ENCODE measurements at places on chromosomes 4 and X.

- no peak for DNase-seq
Measured at GRCh38 chr4:120869613-120870278, 52.8 kb downstream of the PRDM5 start.

- DNase-seq: peak; percentile 17
Measured at GRCh38 chr4:139454111-139455045, at the start of gene RAB33B. Gene RAB33B, plus strand, starts transcription at chr4:139454121. Its CDS starts 75 bp downstream, at chr4:139454196.

DNA sequence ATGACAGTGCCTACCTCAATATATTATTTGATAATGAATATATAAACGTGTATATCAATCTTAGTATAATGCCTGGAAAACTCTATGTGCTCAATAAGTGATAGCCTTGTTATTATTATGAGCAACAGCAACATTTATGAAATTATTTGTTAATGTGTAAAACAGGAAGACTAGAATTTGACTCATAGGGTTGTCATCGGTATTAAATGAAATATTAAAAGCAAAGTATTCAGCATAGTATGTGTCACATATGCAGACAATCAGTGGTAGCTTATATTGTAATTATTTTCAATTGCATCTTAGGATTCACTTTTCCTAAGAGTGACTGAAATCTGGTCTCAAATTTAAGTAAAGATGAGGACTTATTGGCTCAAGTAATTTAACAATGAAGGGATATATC lies 24.6 kb downstream of the SPANXD start:
- peak; percentile 56 for DNase-seq

DNA sequence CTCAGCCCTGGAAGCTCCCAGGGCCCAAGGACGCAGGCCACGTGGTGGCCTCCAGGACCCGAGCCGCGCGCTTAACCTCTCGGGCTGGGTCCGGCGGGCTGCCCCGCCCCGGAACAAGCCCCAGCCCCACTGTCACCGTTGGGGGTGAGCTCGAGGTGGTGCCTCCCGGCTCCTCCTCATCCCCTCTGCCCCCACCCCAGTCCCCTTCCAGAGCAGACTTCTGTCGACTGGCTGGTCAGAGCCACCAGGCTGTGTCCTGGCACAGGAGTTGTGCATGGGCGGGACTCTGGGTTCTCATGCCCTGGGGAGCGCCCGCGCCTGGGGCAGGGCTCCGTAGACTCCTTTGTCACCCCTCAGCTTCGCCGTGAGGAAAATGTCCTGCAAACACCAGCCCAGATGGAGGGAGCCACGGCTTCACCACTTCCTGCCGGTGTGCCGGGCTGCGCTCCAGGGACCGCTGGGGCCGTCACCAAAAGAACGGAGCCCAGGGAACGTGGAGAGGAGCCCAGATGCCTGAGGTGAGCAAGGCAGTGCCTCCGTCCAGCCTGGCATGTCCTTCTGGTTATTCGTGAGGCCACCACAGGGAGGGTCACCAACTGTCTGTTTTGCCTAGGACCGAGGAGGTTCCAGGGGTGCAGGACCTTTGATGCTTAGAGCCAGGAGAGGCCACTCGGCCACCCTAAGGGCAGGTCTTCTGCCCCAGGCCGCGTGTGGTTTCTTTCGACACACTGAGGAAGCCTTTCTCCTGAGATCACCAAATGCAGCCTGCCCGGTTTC lies 7.1 kb upstream of the RGS12 start:
- DNase-seq: peak; percentile 72

DNA sequence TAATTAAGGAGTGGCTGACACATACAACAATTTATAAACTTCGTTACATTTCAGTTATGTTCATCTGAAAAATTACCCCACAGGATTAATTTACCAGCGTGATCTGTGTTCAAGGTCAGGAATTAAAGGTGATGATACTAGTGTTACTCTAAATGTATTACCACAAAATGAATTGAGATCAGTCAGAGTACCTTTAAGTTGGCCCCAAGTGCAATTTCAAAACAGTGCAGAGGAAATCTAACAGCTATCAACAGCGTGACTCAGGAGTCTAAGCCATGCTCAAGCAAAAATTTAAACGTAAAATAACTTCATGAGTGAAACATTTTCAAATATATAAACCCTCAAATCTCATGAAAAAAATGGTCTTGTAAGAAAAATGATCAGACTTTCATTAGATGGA lies 18.7 kb downstream of the ANTXR2 start:
- no peak for DNase-seq

DNA sequence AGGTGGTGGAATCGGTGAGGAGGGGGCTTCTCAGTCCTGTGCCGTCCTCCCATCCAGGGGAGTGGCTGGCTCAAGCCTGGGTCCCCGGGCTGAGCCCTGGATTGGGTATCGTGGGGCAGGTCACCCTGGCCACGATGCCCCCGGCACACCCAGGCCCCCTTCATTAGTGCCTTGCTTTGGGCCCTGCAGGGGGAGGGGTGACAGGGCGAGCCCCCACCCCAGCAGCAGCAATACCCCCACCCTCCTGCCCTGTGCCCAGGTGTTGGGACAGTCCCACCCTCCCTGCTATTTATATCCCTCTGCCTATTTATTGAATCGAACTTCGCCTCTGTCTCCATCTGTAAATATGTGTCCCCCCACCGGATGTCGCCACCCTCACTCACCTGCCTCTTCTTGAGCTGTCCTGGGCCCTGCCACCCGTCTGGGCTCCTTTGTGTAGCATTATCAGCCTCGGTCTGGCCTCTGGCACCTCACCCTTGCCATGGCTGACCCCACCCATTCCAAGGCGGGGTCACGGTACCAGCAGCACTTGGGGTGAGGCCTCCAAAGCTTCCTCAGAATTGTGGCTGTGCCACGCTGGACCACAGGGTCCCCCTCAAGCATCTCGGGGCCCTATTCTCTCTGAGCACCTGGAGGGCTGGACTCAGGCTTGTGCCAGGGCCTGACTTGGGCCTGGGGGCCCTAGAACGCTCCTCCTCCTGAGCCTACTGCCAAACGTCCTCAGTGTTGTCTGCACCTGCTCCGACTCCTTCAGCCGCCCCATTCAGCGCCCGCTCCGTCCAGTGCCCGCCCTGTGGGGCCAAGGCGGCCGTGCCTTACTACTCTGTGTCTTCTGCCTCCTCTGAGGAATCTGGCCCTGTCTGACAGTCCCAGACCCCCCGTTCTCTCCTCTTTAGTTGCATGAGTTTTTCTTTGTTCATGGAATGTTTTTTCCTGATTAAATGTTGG lies 6.1 kb downstream of the LAGE3 start:
- no peak for DNase-seq

DNA sequence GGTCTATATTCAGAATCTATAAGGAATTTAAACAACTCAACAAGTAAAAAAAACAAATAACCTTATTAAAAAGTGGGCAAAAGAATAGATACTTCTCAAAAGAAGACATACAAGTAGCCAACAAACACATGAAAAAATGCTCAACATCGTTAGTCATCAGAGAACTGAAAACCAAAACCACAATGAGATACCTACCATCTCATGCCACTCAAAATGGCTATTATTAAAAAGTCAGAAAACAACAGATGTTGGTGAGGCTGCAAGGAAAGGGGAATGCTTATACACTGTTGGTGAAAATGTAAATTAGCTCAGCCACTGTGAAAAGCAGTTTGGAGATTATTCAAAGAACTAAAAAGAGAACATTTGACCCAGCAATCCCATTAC lies 201.6 kb downstream of the QDPR start:
- DNase-seq: peak; percentile 39

- DNase-seq: no peak
Measured at GRCh38 chrX:88244066-88244465, 503.0 kb upstream of the CPXCR1 start.

GRCh38 chr4:137980641-137981040 lies 261.5 kb downstream of the SLC7A11 start:
- no peak for DNase-seq

DNA sequence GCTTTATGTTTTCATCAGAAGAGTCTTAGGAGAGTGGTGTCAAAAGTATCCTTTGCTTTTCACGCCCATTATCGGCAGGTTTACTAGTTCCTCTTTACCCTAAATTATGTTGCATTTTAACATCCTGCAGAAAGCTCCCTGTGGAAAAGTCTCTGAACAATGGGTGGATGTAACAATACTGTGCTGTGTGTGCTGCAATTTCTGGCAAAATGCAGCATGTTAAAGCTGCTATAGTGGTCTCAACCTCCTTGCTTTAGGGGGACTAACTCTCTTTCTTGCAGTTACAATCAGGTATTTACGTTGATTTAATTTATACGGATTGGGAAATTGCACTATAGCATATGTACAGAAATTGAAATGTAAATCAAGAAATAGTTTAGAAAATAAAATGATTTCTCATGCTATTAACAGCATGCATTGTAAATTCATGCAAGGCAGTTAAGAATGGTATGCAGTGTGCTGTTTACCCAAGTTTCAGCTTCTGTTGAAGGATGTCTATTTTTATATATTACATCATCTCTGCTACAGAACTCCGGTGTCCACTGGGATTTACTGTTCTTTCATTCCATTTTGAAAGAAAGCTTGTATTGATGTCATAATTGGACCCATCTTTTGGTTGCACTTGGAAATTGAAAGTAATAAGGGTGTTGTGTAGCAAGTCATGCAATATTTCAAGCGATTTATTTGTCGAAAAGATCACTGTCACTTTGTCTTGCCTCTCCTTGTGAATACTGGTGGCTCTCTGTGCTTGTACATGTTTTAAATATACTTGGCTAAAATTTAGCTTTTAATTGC lies 145.7 kb downstream of the RAPGEF2 start:
- no peak for DNase-seq

- no peak for DNase-seq
Measured at GRCh38 chr4:8725845-8726244, 133.3 kb downstream of the CPZ start.

DNA sequence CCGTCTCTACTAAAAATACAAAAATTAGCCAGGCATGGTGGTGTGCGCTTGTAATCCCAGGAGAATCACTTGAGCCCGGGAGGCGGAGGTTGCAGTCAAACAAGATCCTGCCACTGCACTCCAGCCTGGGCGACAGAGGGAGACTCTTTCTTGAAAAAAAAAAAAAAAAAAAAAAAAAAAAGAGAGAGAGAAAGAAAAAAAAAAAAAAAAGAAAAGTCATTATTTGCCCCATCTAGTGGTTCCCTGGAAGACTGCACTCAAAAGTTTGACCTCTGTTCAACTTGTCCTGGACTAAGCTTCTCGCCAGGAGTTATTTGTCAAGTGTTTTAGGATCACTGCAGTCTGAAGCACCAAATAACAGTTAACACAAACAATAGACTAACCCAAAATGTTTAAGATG lies 45.3 kb upstream of the KCTD8 start:
- DNase-seq: peak; percentile 29

DNA sequence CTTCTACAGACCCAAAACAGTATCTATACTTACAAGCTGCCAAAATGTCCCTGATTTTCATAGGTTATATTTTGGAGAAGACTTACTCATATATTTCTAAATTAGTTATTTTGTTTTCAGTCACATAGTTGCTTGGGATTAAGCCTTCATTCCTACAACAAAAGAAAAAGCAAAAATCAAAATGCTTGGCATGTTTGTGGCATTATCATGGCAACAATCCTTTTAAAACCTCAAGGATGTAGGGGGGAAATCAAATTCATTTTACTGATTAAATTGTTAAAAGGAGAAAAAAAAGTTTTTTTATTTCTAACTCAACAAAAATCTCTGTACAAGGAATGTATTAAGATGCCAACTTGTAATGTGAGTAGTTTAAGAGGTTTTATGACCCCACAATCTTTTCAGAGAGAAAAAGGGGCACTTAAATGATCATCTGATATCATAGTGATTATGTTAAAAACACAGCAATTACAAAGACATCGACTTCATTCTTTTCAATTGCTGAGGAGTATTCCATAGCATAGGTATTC lies 23.5 kb downstream of the TXK start:
- no peak for DNase-seq

DNA sequence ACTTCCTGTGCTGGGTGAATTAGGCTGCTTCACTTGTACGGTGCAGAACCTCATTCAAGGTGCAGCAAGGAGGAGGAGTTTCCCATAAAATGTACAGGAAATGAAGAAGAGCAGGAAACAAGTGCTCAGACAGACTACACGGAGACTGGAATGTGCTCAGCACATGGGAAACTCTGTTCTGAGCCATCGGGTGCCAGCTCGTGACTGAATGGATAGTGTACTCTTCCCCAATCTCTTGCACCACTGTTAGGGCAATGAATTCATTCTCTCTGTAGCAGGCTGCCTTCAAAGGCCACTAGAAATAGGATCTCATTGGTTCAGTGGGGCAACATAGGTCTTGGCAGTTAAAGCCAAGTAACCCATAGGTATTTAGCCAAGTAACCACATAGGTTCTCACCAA lies 200.0 kb upstream of the LDB2 start:
- no peak for DNase-seq

DNA sequence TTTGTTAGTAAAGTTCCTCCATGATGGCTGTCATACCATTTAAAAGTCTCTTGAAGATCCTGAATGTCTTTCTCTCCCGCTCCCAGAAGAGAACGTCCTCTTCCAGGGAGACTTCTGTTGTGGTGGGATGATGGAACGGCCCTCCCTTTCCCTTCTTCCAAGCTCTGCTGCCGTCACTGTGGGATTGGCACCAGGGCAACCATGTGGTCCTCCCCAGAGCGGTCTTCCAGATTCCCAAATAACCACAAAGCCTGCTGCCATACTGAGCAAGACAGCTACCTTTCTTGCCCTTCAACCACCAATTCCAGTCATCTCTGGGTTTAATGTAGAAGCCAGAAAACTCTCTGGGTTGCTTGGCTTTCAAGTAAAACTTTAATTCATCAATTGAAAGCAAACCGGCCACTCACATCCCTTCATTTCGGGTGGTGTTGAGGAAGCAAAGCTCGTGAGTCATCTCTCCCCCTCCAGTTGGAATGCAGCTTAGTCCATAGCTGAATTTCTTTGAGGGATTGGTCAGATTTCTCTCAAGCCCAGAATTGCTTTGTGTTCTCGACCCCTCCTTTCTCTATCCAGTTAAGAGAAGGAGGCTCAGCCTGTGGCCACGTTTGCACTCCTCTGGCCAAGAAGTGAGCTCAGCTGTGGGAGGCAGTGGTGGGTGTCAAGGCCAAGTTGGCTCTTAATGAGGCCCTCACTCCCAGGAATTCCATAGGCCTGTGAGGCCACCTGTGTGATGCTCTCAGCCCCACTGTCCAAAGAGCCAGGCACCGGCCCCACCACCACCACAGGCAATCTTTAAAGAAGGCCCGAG lies 36.9 kb downstream of the FHDC1 start:
- peak; percentile 86 for DNase-seq

- peak; percentile 40 for DNase-seq
Measured at GRCh38 chr4:84573385-84574068, 9.4 kb upstream of the CDS1 start.

- DNase-seq: no peak
Measured at GRCh38 chrX:35289952-35290351, 347.4 kb downstream of the FAM47B start.

DNA sequence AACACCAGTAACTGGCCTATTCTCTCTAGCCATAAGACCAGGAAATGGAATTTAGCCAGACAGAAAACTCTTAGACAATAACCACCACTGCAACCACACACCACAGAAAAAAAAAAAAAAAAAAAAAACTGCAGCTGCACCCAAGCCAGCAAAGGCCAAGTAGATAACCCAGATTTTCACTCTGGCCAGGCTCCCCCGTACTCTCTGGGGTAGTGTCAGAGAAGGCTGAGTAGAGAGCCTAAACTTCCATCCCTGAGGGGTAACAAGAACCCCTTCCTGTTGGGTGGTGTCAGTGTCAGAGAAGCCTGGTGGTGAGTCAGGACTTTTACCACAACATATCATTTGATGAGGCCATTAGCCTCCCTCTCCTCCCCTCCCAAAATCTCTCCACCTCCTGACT lies 5.6 kb upstream of the DLG3 start:
- DNase-seq: peak; percentile 42

- peak; percentile 32 for DNase-seq
Measured at GRCh38 chr4:147927377-147928137, 195.7 kb downstream of the ARHGAP10 start.
